Hematopoietic multipotent progenitor cell treated with erythropoietin and hydrocortisone succinate and interleukin-3 and kit ligand, for 8 days (in vitro differentiated cells): ENCODE measurements at places on chromosomes 13 and 19.

GRCh38 chr13:44974056-44974793, 15.0 kb downstream of the NUFIP1 start:
- DNase-seq = peak; percentile 75

DNA sequence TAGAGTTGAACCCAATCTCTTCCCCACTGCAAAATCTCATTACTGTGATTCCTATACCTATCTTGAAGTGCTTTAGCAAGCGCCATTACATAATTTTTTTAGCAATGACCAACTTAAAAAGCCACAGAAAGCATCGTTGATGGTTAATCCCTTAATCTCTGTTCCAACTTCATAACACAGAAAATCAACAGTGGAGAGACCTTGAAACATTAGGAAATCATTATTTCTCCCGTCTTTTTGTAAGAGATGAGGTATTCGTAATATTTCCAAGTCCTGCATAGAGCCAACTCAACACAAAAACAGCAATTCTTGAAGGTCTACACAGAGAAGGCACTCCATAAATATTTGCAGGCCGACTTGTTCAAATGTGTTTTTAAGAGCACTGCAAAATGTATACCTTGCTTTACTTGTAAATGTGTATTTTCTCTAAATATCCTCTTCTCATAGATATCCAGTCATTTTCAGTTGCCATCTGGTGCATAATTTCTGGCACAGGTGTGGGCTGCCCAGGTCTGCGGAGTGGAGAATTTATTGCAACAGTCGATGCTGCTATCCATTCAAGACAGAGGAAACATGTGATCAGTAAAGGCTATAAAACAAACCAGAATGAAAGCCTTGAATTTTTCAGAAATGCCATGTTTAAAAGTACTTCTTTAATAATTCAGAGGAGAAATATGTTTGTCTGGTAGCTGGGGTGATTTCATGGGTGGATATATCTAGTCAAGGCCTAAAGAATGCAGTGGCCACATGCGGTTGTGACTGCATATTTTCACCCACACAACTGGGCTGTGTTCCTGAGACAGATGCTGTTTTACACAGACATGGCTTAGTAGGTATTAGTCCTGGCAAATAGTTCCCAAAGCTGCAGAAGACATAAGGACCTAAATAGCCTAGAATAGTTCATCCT, 234.3 kb upstream of the STARD13 start:
- DNase-seq = no peak

GRCh38 chr19:10685210-10685609, 16.0 kb upstream of the QTRT1 start:
- no peak for DNase-seq

DNA sequence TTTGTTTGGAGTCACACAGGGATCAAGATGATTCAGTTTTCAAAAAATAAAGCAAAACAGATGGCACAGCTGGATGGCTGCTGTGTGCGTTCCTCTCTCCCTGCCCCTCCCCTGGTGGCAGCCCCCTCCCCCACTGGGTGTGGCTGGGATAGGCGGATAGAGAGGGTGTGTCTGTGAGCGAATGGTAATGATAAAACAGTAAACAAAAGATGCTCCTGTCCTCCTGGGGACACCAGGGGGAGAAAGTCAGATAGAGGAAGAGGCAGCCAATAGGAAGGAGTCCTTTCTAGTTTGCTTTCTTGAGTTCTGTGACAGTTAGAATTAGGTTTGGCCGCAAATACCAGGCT, 6.5 kb downstream of the TMEM255B start:
- peak; percentile 27 for DNase-seq

DNA sequence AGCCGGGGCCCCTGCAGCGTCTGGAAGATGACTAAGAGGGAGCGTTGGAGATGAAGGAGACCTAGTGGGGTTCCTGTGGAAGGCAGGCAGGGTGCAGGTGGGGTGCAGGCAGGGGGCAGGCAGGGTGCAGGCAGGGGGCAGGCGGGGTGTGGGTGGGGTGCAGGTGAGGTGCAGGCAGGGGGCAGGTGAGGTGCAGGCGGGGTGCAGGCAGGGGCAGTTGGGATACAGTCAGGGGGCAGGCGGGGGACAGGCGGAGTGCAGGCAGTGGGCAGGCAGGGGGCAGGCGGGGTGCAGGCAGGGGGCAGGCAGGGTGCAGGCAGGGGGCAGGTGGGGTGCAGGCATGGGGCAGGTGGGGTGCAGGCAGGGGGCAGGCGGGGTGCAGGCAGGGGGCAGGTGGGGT, 142.8 kb downstream of the SOX1 start:
- no peak for DNase-seq

GRCh38 chr13:19587635-19588300, 26.4 kb upstream of the TPTE2 start:
- peak; percentile 81 for DNase-seq

GRCh38 chr13:27868641-27869435, 51.0 kb upstream of the PDX1 start:
- peak; percentile 16 for DNase-seq

- no peak for DNase-seq
These were observed 482.0 kb downstream of the PCDH20 start for GRCh38 chr13:60933638-60934037.

DNA sequence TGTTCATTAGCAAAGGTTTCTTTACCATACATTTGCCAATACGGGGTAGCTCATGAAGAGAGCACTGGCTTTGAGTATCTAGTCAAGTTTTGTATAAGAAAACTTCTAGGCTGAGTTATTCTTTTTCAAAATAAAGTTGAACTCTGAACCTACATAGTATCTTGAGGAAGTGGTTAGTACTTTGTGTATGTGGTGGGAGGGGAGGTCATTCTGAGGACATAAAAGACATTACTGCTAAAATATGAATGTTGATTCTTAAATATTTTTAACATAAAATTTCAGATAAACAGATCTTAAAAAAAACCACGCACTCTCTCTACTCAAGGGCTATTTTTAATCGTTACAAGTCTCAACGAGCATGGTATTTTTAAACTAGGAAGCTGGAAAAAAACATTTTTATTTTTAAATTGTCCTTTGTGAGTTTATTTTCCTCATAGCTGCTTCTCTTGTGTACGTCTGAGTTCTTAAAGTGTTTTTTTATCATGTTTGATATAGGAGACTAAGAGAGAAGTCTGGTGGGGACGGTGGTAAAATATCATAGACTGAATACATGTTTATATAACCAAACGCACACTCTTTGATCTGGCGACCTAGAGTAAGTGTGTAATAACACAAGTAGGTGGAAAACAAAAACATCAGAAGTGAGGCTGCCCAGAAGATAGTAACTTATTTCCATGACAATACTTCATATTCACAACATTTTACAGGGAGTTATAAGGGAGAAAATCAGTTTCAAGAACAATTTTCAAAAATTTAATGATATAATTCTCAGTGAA, 118.0 kb upstream of the POSTN start:
- DNase-seq = no peak

DNA sequence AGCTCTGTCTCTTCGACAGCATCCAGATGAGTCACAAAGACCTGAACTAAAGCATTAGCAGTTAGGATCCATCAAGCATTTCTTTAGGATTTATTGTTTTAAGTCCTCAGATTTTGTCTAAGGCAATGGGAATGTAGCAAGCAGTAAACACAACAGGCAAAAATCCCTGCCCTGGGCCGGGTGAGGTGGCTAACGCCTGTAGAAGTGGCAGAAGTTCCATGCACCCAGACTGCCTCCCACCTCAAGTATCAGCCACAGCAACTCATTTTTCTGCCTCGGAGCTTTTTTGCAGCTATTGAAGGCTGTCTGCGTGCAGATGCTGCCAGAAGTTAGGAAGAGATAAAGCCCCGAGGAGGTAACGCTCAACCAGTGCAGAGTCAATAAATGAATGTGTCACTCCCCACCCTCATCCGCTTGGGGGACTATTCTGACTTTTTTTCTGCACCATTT, 47.1 kb upstream of the MRI1 start:
- DNase-seq = peak; percentile 95

GRCh38 chr13:78325585-78325984, 277.8 kb downstream of the POU4F1 start:
- no peak for DNase-seq

GRCh38 chr13:59103004-59103768, 1060.5 kb downstream of the DIAPH3 start:
- no peak for DNase-seq

DNA sequence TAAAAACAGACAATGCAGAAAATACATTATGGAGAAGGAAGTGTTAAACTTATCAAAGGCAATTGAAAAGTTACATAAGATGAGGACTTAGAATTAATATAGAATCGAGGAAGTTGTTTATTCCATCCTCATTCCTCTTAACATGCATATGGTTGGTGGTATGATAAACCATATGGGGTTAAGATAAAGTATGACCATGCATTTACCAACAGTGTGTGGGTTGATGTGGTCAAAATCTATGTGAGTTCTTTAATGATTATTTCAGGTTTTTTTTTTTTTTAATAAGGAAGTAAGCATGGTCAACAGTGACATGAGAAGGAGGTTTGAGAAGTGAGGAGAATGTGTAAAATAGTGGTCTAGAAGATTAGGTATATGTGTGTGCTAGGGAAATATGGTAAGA, 94.5 kb downstream of the TDRD3 start:
- peak; percentile 49 for DNase-seq

DNA sequence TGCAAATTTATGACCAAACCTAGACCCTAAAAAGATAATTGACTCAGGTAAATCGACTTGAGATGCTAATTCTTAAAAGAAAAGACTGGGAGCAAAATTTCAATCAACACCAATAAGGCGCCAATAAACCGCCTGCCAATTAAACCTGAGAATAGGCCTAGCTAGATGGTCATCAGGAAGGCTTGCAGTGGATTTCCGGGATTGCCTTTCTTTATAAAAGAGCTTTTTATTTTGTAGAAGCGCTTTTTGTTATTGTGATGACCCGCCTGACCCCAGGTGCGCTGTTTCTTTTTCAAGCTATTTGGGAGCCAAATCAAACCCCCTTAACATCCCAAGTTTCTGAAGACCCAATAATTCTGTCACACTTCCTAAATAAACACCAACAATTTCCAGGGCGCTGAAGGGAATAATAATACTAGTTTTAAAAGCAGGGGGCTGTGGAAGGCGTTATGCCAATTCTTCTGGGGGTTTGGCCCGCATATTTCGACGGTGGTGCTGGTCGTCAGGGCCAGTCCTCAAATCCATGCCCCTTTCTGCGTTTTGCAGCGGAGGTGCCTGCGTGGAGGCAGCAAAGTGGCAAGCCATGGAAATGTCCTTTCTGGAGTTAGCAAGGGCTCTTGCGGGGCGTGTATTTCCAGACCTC, 2.9 kb upstream of the ZIC5 start:
- DNase-seq = no peak

- DNase-seq = no peak
These were observed 23.2 kb downstream of the ANKRD27 start for GRCh38 chr19:32651729-32652140.

DNA sequence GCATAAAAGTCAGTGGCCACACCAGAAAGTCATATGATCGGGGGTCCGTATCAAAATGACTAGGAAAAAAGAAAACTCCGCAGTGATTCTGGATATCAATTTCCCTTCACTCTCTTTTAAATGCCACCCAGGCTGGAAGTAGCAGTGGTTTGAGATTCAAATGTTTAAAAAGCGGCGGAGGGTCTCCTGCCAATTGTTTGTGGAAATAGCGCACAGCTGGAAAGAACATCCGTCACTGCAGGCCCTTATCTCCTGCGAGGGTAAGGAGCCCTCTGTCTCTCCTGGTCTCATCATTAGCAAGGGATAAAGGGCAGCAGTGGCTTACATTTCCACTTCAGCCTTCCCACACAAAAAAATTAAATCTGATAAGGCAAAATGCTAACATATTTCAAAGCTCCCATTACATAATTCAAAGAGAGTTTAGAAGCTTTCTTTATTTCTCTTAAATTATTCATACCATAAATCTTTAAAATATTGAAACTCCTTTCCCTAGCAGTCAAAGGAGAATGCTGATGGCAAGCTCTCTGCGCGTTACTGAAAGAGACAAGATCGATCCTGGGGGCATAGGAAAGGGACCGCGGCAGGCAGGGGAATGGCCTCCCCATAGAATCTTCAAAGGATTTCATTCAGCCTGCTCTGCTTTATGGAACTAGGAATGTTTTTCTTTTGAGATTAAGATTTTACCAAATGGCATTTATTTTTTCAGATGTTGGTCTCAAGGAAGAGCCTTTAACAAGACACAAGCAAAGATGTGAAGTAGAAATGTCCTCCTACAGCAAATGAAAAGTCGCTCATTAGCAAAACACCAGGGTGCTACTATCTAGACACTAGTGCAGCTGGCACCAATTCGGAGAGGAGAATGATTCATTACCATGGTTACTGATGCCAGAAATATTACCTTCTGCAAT, 35.0 kb downstream of the AMER2 start:
- no peak for DNase-seq

DNA sequence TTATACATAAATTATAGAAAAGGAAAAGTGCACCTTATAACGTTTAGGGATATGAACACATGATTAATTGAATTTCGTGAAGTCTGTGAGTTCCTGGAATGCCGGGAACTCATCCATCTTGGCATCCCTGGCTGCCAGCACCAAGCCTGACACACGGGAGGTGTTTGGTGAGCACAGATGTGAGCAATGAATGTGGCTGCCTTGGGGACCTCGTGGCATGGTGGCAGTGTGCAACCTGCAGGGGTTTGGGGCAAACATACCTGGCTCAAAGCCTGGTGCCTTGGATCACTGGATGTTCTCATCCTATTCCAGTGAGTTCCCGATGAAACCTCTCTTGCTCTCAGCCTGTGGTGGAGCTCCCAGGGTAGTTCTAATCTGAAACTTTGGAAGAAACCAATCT, 10.4 kb upstream of the MAP2K2 start:
- DNase-seq = no peak

GRCh38 chr19:46118136-46118535, 6.4 kb downstream of the IGFL3 start:
- no peak for DNase-seq

DNA sequence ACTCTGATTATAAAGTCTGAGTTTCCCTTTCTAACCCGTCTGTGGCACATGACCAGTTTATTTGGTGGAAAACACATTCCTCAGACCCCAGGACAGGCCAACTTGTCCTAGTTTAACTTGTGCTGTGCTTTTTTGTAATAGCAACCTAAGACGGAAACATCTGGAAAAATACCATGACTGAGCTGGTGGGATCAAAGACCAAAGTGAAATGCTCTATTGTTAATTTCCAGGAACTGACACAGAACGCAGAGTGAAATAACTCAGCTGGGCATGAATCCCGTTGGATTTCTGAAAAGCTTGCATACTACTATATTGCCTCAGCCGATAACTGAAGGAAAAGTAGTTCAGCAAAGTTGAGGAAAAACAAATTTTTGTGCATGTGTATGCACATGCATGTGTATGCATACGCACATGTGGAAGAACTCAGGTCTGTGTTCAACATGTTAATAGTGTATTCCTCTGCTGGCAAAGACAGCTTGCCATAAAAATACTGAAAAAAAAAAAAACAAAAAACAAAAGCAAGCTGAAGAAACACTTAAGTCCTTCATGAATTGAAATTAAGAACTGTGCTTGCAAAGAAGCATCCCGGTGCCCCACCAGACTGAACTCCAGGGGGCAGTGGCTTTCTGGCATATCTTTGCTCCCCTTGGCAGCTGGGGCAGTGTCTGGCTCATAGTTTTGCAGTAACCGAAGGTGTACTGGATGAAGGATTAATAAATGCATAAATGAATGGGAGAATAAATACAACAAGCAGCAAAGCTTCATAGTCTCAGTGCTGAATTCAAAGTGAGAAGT, 187.8 kb downstream of the LHFPL6 start:
- peak; percentile 65 for DNase-seq

- DNase-seq = no peak
These were observed 4.4 kb upstream of the PLEKHF1 start for GRCh38 chr19:29660835-29661234.

GRCh38 chr19:28168557-28168956, 1044.4 kb downstream of the UQCRFS1 start:
- no peak for DNase-seq
